Adrenal gland (tissue), 19 donors: ENCODE measurements at places on chromosomes 5 and 9.

DNA sequence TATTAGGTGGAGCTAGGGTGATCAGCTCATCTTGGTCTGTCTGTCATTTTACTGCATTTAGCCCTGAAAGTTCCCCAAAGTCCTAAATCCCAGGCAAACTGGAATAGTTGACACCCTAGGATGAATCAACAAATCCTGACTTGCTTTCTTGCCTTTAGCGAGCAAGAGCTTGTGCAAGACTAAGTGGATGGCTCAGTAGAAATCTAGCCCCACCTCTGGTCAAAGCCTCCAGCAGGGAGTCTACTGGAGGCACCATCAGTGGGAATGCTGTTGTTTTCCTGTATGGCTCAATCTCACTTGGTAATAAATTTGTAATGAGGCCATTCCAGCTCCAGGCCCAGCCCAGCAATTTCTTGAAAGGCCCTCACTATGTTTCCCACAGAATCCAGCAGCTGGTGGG lies 43.7 kb upstream of the TRPC7 start:
- H3K27ac ChIP-seq: no peak overlapping the region
- DNase-seq: no peak
- H3K36me3 ChIP-seq: no peaks in the 10 kb centered on the region
- H3K4me3 ChIP-seq: no peak overlapping the region
- H3K4me1 ChIP-seq: no peaks in the 10 kb centered on the region

GRCh38 chr9:88420227-88420626 lies 32.0 kb downstream of the SPIN1 start:
- DNase-seq: no peak
- no peak overlapping the region for H3K4me3 ChIP-seq
- H3K27ac ChIP-seq: no peak overlapping the region

DNA sequence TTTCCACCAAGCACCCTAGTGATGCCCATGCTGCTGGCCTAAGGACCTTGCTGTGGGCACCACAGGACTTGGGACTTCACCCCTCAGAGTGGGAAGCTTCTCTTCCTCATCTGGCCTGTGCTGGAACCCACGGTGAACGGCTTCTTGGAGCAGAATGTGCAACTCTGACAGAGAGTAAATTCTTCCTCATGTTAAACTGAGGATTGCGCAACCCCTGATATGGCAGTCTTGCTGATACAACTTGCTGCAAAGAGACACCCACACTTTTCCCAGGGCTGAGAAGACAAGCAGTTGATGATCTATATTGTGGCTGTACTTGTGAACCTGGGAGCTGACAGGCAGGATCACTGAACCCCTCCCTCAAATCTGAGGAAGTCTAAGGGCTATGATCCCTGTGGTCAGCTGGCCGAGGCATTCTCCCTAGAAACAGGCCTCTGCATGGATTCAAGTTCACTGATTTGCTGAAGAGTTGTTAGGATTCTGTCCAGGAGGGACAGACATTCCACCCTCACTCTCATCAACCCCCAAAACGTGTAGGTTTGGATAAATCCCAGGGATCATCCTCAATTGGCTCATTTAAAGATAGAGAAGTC lies 307.2 kb downstream of the MTRR start:
- no peaks in the 10 kb centered on the region for H3K36me3 ChIP-seq
- H3K27me3 ChIP-seq: no peaks in the 10 kb centered on the region
- no peaks in the 10 kb centered on the region for H3K4me1 ChIP-seq
- no peak for DNase-seq
- no peak overlapping the region for H3K4me3 ChIP-seq
- H3K27ac ChIP-seq: no peak overlapping the region

- H3K4me3 ChIP-seq: no peak overlapping the region
- H3K27me3 ChIP-seq: no peaks in the 10 kb centered on the region
- no peaks in the 10 kb centered on the region for H3K4me1 ChIP-seq
These were observed 101.6 kb upstream of the FSD1L start for GRCh38 chr9:105346273-105346672.
